Stimulated activated CD8-positive, alpha-beta memory T cell treated with anti-CD3 and anti-CD28 coated beads, Interleukin-7, amount 100 ng/mL, for 1 hour (primary cell): ENCODE measurements at places on chromosomes 13 and 19.

- no peak for DNase-seq
Observed at GRCh38 chr13:42798118-42798517, 16.7 kb downstream of the FAM216B start.

- no peak for DNase-seq
Observed at GRCh38 chr13:77374339-77374738, 47.4 kb upstream of the MYCBP2 start.

DNA sequence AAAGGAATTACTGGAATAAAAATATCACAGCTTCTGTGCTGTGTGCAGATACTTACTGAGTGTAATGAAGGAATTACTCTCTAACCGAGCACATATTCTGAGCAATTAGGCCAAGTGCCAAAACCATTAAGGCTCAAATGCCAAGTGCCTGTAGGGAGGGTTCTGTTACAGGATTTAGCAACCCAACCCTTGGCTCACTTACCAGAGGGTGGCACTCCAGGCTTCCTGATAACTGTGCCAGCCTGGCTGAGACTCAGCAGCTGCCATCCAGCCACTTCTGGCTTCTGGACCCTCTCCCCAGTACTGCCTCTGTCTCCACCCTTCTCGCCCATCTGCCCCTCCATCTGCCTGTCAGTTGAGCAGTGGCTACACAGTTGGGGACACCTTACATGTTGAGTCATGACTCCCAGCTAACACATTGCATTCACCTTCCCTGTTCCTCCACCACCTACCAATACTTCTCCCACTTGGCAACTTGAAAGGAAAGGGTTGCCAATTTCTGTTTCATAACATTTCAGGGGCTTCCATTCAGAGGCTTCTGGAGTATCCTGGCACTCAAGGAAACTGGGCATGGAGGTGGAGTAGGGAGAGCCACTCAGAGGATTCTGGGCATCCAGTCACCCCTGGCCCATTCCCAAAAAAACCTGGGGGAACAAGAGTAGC lies 110.5 kb downstream of the COG6 start:
- DNase-seq = no peak

DNA sequence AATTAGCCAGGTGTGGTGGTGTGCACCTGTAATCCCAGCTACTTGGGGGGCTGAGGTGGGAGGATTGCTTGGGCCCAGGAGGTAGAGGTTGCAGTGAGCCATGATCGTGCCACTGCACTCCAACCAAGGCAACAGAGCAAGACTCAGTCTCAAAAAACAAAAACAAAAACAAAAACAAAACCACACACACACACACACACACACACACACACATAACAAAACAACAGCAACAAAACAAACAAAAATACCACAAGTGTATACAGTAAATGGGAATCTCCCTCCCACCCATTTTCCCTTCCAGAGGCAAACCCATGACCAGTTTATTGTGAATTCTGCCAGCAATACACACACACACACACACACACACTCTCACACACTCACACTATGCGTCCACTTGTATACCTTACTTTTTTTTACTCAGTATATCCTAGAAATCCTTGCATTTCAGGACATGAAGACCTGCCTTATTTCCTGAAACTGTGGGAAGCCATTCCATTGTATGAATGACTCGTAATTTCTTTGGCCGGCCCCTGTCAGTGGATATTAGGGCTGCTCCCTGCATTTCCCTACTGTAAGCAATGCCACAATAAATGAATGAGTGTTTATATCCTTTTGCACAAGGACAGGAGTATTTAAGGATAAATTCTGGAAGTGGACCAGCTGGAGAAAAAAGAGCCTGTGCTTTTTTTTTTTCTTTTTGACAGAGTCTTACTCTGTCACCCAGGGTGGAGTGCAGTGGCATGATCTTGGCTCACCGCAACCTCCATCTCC lies 6.9 kb upstream of the PLEKHF1 start:
- no peak for DNase-seq

DNA sequence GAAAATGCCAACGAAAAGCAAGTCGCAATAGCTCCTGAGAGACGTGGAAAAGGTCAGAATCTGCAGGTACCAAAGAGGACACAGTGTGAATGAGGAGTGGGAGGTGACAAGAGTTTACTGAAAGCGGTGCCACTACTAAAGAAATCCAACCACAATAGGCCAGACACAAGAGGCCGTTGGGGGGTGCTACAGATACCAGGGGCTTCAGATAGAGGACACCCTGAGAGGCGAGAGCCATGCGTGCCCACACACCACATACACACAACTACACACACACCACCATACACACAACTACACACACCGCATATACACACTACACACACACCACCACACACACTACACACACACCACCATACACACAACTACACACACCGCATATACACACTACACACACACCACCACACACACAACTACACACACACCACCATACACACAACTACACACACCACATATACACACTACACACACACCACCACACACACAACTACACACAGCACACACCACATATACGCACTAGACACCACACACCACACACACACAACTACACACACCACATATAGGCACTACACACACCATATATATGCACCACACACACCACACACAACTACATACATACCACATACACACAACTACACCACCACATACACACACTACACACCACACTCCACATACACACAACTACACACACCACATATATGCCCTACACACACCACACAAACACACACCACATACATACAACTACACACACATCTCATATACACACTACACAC lies 28.5 kb downstream of the CRYL1 start:
- DNase-seq = no peak
